Endothelial cell of umbilical vein (primary cell): ENCODE measurements at places on chromosomes 2 and 18. TPM values are rescaled to one million over a fixed set of nuclear protein-coding genes. Genes with fewer than 3 reads are reported as not detected.

DNA sequence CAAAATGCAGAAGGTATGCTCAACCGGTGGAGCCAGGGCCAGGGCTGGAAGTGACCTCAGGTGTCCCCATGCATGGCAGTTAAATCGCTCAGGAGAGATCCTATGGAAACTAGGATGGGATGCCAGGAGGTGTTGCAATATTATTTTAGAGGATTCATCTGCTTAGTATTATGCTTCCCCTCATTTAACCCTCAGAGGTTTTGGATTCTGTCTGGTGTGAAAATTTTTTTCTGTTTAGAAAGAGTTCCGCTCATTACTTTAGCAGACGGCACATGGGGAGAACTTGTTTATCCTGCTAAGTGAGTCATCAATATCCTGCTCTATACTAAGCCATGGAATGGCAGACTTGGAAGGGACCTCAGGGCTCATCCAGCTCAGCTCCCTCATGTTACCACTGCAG, 42.5 kb downstream of the TRIB2 start:
- no peaks in the 10 kb centered on the region for H3K36me3 ChIP-seq
- no peaks in the 10 kb centered on the region for H3K27me3 ChIP-seq
- no peak overlapping the region for H3K4me3 ChIP-seq
- DNase-seq, result peak; percentile 42

GRCh38 chr18:48718251-48718959, 179.6 kb downstream of the CTIF start:
- H3K27ac ChIP-seq, result no peak overlapping the region
- no peak overlapping the region for H3K4me3 ChIP-seq
- no peaks in the 10 kb centered on the region for H3K36me3 ChIP-seq
- H3K4me1 ChIP-seq, result peaks cover 15% of the 10 kb centered on the region
- DNase-seq, result no peak

DNA sequence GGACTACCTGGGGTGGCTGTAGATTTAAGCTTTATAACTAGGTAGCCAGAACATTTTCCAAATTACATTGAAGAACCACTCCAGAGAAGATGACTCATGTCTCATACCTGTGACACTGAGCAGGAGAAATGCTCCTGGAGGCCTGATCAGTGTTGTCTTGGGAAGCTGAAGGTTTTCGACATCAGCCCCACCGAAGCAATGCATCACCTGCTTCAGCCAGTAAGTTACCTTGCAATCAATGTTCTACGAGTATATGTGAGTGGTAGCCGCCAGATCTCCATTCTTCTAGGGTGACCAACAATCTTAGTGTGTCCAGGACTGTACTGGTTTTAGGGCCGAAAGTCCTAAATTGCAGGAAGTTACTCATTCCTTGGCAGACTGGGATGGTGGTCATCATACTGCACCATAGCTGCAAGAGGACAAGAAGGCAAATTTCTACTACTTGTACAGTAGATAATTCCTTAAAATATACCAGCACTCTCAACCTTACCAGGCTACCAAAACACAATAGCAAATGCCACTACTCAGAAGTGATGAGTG, 109.3 kb upstream of the LINC00305 start:
- H3K27ac ChIP-seq, result no peak overlapping the region
- H3K27me3 ChIP-seq, result no peaks in the 10 kb centered on the region
- H3K4me3 ChIP-seq, result no peak overlapping the region
- no peaks in the 10 kb centered on the region for H3K36me3 ChIP-seq
- no peak for DNase-seq

DNA sequence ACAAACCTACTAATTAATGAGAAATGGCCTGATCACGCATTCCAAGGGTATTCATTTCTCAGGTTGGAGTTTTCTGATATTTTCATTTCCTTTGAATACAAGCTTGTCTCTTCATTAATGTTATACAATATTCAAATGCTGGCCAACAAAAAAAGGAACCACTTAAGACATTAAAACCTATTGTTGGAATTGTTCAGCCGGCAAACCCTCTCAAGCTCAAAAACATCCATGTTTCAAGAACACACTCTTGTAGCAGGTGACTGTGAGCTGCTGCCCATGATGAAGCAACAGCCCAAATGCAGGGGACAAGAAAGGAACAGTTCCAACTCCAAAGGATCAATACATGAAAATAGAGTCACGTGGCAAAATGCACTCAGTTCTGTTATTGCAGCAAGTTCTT, 454.5 kb downstream of the BCL11A start:
- no peaks in the 10 kb centered on the region for H3K27me3 ChIP-seq
- DNase-seq, result no peak
- H3K4me3 ChIP-seq, result no peak overlapping the region
- H3K27ac ChIP-seq, result no peak overlapping the region
- no peaks in the 10 kb centered on the region for H3K36me3 ChIP-seq
- no peaks in the 10 kb centered on the region for H3K4me1 ChIP-seq

GRCh38 chr18:45761512-45762114, 37.6 kb downstream of the SLC14A1 start:
- no peaks in the 10 kb centered on the region for H3K36me3 ChIP-seq
- no peak overlapping the region for H3K4me3 ChIP-seq
- peaks cover 30% of the 10 kb centered on the region for H3K4me1 ChIP-seq
- H3K27ac ChIP-seq, result no peak overlapping the region

NPHP1 gene
- total RNA-seq, result 5.9 and 6.1 TPM in 2 replicates

IL1B gene
- total RNA-seq, result not detected in 2 replicates

SLC14A1 gene
- not detected in 2 replicates for total RNA-seq
